ENCODE measurements at places on chromosomes 2 and 18.
A peak's percentile ranks its signal among the peaks of the same experiment; 100 is the strongest.

GRCh38 chr18:8745355-8746014, 40.1 kb downstream of the MTCL1 start:
- H3K4me1 ChIP-seq, result no peaks in the 10 kb centered on the region
- no peak overlapping the region for H3K27ac ChIP-seq
- no peak for DNase-seq
- no peak overlapping the region for H3K4me3 ChIP-seq
- no peaks in the 10 kb centered on the region for H3K36me3 ChIP-seq

- no peak overlapping the region for H3K4me3 ChIP-seq
- no peaks in the 10 kb centered on the region for H3K27me3 ChIP-seq
- no peak for DNase-seq
- peak overlapping the region; percentile 78 for H3K27ac ChIP-seq
- peaks cover 3% of the 10 kb centered on the region for H3K4me1 ChIP-seq
Measured at GRCh38 chr2:33304032-33304864, 172.2 kb upstream of the RASGRP3 start.

DNA sequence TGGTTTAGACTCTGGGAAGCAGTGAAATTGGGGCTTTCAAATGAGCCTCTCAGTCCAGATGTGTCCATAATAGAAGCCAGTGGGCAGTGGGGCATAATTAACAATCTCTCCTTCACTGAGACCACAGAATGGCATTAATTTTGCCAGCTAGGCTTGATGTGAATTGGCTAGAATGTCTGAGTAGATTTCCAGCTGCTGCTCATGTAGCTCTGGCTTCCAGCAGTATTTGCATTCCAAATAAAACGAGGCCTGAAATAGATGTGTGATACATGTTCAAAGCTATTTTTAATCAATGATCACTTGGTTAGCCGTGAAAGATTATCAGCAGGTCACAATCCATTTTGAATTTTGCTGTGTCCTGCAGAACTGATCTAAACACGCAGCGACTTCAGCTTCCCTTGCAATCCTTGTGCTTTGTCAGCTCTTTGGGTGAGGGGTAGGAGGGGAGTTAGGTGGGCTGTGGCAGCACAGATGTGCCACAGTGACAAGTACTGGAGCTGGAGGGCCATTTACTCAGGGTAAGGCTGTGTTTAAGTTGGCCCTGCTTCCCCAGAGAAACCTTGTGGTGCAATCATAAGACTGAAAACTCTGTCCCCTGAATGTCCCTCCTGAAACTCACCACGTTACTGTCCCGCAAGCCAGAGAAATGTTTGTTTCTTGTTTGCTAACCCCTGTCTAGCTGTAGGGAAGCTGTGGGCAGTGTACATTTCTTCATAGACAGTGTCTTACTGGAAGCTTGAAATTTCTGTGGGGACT, 56.9 kb upstream of the TMEM178A start:
- no peaks in the 10 kb centered on the region for H3K27me3 ChIP-seq
- peak overlapping the region; percentile 31 for H3K4me3 ChIP-seq
- DNase-seq, result no peak
- peaks cover 13% of the 10 kb centered on the region for H3K4me1 ChIP-seq

DNA sequence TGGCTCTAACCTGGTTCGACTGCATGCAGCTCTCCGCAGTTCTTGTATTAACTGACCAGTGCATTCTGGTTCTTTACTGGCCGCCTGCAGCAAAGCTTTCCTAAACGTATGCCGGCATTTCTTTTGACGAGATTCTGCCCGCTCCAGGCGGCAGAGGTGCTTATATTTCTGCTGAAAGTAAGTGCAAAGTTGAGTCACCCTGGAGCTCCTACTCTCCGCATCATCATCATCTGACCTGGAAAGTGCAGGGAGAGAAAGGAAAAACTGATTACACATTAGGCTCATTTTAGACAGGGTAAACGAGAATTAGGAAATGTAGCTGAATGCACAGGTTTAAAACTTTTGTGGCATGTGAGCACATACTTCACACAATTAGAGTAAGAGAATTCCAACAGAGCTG, 57.9 kb downstream of the INO80D start:
- peaks cover 3% of the 10 kb centered on the region for H3K36me3 ChIP-seq
- H3K27me3 ChIP-seq, result no peaks in the 10 kb centered on the region
- no peak overlapping the region for H3K4me3 ChIP-seq
- DNase-seq, result no peak
- no peak overlapping the region for H3K27ac ChIP-seq

DNA sequence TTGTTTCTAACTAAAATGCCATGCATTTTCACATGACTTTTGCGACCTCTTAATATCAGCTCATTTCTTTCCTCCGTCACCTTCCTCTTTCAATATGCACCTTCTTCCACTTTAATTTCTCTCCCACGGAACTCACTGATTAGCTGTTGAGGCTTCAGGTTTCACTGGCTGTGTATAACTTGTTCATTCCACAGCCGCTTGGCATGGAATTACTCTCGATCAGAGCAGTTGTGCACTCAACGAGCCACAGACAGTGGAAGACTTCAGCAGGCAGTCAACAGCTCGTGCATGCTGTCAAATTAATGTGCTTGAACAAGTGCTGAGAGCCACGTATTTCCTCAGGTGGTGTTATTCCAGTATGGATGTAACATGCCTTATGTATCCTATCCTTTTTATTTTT, 491.2 kb upstream of the DDX18 start:
- H3K4me3 ChIP-seq, result no peak overlapping the region
- no peaks in the 10 kb centered on the region for H3K36me3 ChIP-seq
- DNase-seq, result no peak
- H3K27ac ChIP-seq, result no peak overlapping the region

DNA sequence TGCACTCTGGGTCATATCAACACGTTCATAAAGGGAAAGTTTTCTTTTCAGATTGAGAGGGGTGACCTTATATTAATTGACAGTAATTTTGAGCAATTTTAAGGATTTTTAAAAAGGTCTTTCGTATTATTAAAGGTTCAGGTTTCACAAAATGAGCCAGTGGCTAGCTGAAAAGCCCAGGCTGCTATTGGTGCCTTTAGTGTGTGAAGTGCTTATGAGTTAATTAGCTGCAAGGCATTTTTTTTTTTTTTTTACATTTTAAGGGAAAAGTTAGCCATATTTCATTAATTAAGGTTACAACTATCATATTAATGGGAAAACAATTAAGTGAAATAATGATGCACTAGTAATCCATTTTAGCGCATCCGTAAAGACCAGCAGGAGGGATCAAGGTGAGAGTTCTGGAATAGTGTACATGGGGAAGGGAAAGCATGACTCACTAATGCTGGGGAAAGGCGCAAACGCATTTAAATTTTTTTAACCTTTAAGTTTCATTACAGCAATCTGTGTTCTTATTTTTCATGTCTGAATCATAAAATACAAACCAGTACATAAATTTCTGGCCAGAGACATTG, 200.0 kb downstream of the ZNF407 start:
- no peak for DNase-seq
- H3K4me1 ChIP-seq, result peaks cover 3% of the 10 kb centered on the region
- no peak overlapping the region for H3K4me3 ChIP-seq
- no peak overlapping the region for H3K27ac ChIP-seq
- no peaks in the 10 kb centered on the region for H3K36me3 ChIP-seq
- no peaks in the 10 kb centered on the region for H3K27me3 ChIP-seq

DNA sequence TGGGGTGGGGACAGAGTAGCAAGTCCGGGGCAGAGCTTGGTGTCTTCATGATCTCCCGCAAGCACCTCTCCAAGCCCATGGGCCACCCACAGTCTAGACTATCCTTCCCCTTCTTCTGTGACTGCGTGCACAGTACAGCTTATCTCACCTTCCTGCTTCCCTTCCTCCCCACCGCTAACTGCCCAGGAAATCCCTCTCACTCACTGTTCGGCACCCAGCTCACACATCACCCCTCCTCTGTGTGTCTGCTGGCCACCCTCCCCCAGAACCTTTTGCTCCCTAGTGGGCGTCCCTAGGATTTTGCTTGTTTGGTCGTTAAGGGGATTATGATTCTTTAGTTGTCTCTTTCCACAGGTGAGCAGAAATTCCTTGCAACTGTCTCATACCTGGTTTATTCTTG, 31.5 kb upstream of the SMAD7 start:
- no peak overlapping the region for H3K27ac ChIP-seq
- no peak for DNase-seq
- H3K27me3 ChIP-seq, result no peaks in the 10 kb centered on the region
- H3K4me3 ChIP-seq, result no peak overlapping the region

GRCh38 chr2:236606023-236606422, 36.4 kb downstream of the ACKR3 start:
- H3K4me1 ChIP-seq, result no peaks in the 10 kb centered on the region
- DNase-seq, result no peak
- H3K27me3 ChIP-seq, result no peaks in the 10 kb centered on the region
- H3K36me3 ChIP-seq, result no peaks in the 10 kb centered on the region
- H3K4me3 ChIP-seq, result no peak overlapping the region

DNA sequence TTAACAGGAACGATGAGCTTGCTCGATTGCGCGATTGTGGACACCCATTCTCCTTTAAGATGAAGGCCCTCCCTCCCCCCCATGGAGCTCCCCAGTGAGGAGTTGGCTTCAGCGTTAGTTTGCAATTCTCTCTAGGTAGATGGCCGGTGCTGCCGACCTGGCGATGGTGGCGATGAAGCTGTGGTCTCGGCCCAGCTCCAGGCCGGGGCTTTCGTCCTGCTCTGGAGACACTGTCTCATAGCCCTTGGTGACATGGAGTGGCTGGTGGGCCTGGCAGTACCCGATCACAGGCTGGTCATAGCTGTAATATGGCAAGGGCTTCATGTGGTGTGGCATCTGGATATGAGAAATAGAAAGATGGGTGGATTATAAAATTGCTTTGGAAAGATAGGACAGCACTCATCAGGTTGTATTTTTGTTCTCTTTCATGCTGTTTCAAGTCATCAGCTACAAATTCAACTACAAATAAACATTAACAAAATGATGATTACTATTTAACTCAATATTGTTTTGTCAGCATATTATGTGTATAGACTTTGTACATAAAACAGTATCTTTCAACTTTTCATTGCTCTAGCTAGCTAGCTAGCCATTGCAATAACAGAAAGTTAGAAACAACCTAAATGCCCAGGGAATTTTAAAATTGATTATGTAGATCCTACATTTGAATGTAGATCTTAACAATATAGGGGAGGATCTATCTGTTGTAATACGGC, 773.4 kb downstream of the LRRTM4 start:
- no peaks in the 10 kb centered on the region for H3K36me3 ChIP-seq
- H3K27me3 ChIP-seq, result peaks cover 1% of the 10 kb centered on the region
- H3K27ac ChIP-seq, result no peak overlapping the region
- no peaks in the 10 kb centered on the region for H3K4me1 ChIP-seq
- no peak overlapping the region for H3K4me3 ChIP-seq

- H3K4me1 ChIP-seq, result no peaks in the 10 kb centered on the region
- H3K36me3 ChIP-seq, result no peaks in the 10 kb centered on the region
Measured at GRCh38 chr2:211126256-211126655, 569.9 kb downstream of the CPS1 start.

GRCh38 chr2:212032032-212032431, 506.6 kb downstream of the ERBB4 start:
- H3K36me3 ChIP-seq, result no peaks in the 10 kb centered on the region
- H3K27ac ChIP-seq, result no peak overlapping the region
- H3K27me3 ChIP-seq, result no peaks in the 10 kb centered on the region

GRCh38 chr2:172082105-172082943, 3.0 kb upstream of the DLX1 start:
- H3K4me1 ChIP-seq, result no peaks in the 10 kb centered on the region
- no peak overlapping the region for H3K4me3 ChIP-seq
- H3K27ac ChIP-seq, result no peak overlapping the region
- no peak for DNase-seq
- no peaks in the 10 kb centered on the region for H3K36me3 ChIP-seq

DNA sequence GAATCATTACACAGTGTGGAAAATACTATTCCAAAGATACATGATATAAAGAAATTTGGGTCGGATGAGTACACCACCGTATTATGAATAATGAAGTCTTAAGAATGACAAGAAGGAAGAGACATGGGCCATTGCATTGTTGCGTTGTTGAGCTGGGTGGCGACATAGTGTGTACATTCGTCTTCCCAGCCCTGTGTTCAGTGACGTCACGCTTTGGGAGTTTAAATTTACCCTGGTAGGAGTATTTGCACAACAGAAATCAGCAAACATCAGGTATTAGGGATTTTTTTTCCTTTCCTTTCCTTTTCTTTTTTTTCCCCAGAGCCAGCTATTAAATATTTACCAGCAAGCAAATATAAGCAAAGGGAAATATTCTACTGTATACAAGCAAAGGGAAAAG, 347.2 kb upstream of the NETO1 start:
- no peaks in the 10 kb centered on the region for H3K36me3 ChIP-seq
- H3K27ac ChIP-seq, result no peak overlapping the region
- no peaks in the 10 kb centered on the region for H3K27me3 ChIP-seq
- no peak overlapping the region for H3K4me3 ChIP-seq
- no peaks in the 10 kb centered on the region for H3K4me1 ChIP-seq

DNA sequence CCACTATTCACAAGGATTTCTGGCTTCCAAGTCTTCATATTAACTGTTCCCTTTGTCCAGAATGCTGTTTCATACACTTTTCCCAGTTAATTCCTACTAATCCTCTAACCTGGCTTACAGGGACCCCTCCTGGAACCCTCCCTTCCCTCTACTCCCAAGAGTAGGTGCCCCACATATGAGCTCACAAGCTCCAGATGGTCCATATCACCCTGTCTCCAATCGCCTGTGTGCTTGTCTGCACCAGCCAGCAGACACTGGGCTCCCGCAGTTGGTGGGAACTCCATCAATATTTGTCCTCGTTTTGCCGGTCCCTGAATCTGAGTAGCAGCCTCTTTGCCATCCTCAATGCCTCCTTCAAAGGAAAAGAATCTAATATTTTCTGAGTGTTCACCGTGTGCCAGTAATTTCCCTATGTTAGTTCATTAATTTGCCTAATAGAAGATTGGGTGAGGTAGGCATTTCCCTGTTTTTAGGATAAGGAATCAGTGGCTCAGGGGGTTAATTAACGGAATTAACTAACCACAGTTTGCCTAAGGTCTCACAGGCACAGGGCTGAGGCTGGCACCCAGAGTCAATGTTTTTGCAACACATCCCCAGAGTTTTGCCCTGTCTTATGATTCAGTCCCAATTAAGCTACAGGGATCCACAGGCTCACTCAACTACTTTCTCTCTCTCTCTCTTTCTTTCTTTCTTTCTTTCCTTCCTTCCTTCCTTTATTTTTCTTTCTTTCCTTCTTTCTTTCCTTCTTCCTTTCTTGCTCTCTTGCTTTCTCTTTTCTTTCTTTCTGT, 141.6 kb upstream of the CYP1B1 start:
- no peak for DNase-seq
- no peak overlapping the region for H3K4me3 ChIP-seq
- no peaks in the 10 kb centered on the region for H3K27me3 ChIP-seq
- H3K4me1 ChIP-seq, result no peaks in the 10 kb centered on the region
- H3K27ac ChIP-seq, result no peak overlapping the region
- no peaks in the 10 kb centered on the region for H3K36me3 ChIP-seq

DNA sequence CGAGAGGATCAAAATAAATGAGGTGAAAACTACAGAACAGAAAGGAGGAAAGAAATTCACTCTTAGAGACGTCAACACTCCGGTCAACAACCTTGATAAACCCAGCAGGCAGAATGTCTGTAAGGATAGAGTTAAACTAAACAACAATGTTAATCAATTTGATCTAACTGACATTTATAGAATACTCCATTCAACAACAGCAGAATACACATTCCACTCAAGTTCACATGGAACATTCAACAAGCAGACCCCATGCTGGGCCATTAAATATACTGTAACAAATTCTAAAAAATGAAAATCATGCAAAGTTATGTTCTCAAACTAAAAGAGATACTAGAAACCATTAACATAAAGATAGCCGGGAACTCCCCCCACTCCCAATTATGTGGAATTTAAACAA, 41.8 kb downstream of the FAM210A start:
- no peaks in the 10 kb centered on the region for H3K27me3 ChIP-seq
- H3K4me3 ChIP-seq, result no peak overlapping the region
- no peak for DNase-seq
- no peaks in the 10 kb centered on the region for H3K36me3 ChIP-seq
- H3K27ac ChIP-seq, result no peak overlapping the region
- peaks cover 2% of the 10 kb centered on the region for H3K4me1 ChIP-seq
